ENCODE measurements at places on chromosomes 7 and 10.
A peak's percentile ranks its signal among the peaks of the same experiment; 100 is the strongest.

DNA sequence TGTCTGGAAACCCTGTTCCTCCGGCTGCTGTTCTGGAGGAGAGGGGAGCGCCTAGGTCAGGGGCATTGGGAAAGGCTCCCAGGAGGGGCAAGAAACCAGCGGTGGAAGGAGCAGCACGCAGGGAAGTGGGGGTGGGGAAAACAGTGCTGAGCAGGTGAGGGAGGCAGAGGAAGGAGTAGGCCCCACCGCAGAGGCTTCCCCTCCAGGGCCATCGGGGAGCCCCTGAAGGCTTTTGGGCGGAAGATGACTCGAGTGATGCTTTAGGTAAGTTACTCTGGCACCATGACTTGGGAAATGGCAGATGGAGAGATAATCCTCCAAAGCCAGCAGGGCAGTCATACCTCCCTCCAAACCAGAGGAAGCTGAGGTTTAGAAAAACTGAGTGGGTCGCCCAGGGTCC, 106.5 kb upstream of the ANLN start:
- no peaks in the 10 kb centered on the region for H3K36me3 ChIP-seq
- H3K27ac ChIP-seq: no peak overlapping the region
- H3K4me3 ChIP-seq: no peak overlapping the region

- H3K27ac ChIP-seq: peak overlapping the region; percentile 62
- H3K4me3 ChIP-seq: peak overlapping the region; percentile 51
- no peaks in the 10 kb centered on the region for H3K36me3 ChIP-seq
Observed at GRCh38 chr10:103493916-103494877, 692 bp downstream of the NEURL1 start.

- no peak for DNase-seq
- no peak overlapping the region for H3K4me3 ChIP-seq
- no peaks in the 10 kb centered on the region for H3K4me1 ChIP-seq
- no peaks in the 10 kb centered on the region for H3K27me3 ChIP-seq
- no peak overlapping the region for H3K27ac ChIP-seq
- H3K36me3 ChIP-seq: no peaks in the 10 kb centered on the region
Observed at GRCh38 chr7:103048833-103049232, 25.8 kb downstream of the FBXL13 start.

DNA sequence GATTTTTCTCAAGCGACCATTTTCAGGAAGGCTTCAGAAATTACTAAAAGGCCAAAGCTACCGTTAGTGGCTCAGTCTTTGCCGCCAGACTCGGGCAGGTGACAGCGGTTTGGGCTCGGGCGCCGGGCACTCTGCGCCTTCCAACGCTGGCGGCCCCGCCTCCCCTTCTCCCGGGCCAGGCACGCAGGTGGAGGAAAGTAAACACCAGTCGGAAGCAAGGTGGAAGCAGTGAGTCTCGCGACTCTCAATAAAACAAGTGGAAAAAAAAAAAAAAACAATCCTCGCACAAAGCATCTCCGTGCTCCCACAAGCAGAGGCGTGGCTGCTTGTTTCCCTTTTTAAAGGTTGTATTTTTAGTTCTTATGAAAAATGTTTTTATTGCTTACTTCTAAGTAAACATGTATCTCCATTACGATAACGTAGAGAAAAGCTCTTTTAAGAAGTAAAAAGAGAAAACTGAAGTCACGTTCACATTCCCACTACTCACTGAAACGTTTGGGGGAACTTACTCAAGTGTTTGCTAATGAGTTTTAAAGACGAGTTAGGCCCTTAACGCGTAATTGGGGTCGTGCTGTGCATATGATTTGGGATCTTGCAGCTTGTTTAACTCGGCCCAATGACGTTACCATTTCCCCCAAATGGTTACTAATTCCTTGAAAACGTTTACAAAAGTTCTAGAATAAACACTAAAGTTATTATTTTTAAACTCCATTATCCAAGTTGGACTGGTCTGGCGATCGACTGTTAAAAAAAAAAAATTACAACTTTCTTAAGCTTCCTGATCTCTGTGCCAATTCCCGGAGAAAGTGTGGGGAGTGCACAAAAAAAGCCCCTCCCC, 864 bp downstream of the CDCA7L start:
- no peaks in the 10 kb centered on the region for H3K27me3 ChIP-seq
- peaks cover 1% of the 10 kb centered on the region for H3K4me1 ChIP-seq
- H3K4me3 ChIP-seq: peak overlapping the region; percentile 76
- peak; percentile 57 for DNase-seq
- H3K27ac ChIP-seq: peak overlapping the region; percentile 87

GRCh38 chr10:90924552-90924951, 3.7 kb upstream of the ANKRD1 start:
- no peak overlapping the region for H3K4me3 ChIP-seq
- H3K36me3 ChIP-seq: no peaks in the 10 kb centered on the region
- no peak for DNase-seq
- H3K27me3 ChIP-seq: no peaks in the 10 kb centered on the region
- H3K4me1 ChIP-seq: peaks cover 4% of the 10 kb centered on the region
